ENCODE measurements at places on chromosomes 7 and 10.
A peak's percentile ranks its signal among the peaks of the same experiment; 100 is the strongest.

GRCh38 chr10:60351191-60351853 lies 38.4 kb downstream of the ANK3 start:
- DNase-seq, result no peak

DNA sequence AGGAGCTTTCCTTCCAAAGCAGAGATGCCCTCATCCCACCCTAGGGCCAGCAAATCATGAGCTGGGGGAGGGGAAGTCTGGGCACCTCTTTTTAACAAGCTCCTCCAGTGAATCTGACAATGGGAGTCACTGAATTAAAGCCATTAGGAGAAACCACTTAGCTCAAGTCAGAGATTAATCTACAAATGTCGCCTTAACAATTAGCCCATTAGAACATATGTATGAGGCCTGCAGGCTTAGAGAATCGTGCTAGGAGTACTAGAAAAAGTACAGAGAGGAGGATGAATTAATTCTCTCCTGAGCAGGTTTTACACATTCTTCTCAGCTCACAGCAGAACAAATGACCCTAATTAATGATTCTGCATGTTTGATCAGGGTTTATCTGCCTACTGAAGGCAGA lies 381.3 kb downstream of the KCNMA1 start:
- no peak for DNase-seq

DNA sequence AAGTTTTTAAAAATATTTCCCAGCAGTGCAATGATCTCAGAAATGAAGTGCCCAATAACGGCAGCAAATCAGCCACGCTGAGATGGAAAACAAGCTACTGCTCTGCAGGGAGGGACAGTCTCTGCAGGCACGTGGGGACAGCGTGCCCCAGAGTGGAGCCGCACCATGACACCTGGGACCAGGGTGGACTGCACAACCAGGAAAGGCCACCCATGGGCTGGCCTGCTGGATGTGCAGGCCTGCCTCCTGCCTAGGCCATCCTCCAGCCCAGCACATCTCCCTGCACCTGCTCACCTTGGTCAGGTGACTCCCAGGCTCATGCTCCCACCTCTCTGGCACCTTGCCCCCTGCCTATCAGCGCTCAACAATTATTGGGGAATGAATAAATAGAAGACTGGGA lies 80.4 kb downstream of the VSTM4 start:
- DNase-seq, result no peak

- DNase-seq, result peak; percentile 3
Measured at GRCh38 chr10:67306588-67307205, 380.9 kb downstream of the LRRTM3 start.

DNA sequence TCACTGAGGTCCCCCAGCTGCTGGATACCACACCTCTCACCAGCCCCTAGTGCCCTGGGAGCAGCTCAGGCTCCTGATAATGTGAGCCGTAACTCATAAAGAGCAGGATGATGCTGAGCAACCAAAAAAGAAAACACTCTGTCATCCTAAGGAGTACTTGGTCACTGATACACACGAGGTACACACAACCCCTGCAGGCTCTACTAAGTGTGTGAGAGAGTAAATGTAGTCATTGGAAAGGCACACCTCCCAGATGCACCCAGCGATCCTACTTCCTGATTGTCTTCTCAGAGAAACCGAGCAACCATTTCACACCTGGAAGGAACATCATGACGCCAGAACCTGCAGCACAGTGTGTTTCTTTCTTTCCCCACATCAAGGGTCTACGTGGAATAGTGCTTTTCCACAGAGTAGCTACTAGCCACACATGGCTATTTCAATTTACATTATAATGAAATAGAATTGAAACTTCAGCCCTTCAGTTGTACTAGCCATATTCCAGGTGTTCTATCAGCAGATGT lies 34.2 kb downstream of the FIGNL1 start:
- no peak for DNase-seq

DNA sequence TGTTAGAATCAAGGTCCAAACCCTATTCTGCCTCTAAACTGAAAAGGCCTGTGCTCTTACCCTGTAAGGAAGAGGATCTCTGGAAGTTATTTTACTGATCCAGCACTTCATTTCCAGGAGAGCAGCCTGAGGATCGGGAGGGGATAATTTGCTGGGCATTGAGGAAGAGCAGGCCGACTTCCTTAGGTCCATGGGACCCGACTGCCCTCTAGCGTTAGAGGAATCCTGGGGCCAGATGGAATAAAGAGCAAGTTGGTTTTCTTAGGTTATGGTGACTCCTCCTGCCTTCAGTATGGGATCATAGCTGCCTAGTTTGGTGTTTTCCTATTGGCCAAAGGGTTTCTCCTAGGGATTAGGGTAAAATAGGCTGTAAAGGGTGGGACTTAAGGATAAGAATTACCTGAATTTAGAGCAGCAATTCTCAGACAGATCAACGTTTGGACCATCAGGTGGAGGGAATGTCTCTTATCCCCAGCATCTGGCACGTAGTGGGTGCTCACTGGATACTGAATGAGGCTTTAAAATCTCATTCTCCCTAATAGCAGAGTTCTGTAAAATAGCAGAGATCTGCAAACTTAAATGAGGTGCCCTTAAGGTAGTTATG lies 40.0 kb upstream of the SORBS1 start:
- DNase-seq, result peak; percentile 79

- no peak for DNase-seq
Measured at GRCh38 chr10:117246997-117247671, 6.2 kb downstream of the SLC18A2 start.

- no peak for DNase-seq
Measured at GRCh38 chr10:28400681-28401080, 97.8 kb upstream of the MPP7 start.

DNA sequence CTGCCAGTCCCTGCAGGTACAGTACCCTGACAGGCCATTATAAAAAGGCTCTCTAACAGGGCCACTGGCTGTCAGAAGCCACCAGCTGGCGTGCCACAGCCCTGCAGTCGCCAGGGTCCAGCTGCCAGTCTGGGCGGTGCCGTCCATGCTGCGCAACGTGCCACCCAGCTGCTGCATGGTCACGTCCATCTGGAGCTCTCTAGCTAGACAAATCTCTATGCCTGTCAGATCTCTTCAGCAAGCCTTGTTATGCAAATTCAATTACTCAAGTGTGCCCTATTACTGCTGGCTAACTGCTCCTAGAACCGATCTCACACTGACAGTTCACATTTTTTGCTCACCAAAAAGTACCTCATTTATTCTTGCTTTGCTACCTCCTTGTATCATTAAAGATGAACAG lies 75.9 kb downstream of the HIBADH start:
- no peak for DNase-seq

DNA sequence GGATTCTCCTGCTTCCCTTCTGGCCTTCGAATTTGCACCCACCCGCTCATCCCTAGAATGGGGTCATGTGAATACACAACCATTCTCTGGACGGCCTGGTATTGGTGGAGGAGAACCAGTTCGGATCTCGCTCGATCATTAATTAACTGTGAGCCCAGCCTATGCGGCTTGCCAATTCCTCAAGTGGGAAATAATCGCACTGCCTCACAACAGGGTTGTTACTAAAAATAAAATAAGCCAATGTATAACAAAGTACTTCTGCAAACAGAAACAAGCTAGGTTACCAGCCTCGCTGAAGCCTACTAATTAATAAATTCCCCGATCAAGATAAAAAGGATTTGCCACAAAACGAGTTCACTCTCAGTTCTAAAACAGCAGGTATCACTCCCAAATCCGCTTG lies 16.2 kb downstream of the CTBP2 start:
- DNase-seq, result no peak

DNA sequence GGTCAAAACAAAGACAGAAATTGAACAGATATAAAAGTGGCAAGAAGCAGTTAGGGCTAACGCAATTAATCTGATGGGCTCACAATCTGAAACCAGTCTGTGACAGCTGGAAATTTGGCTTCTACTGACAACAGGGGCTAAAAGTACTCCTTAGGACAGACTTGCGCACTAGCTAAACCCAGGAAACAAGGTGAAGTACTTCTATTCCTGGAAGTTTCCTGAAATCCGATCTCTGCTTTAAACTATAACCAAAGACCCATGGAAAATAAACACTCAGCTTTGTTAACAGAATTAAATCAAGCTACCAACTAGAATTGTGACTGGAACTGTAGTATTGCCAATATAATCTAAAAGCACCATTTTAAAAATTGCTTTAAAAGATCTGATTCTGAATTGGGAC lies 520.2 kb upstream of the ZWINT start:
- DNase-seq, result no peak

GRCh38 chr7:8481752-8482446 lies 48.5 kb downstream of the NXPH1 start:
- DNase-seq, result no peak

GRCh38 chr7:139265673-139266072 lies 34.6 kb downstream of the UBN2 start:
- DNase-seq, result no peak

DNA sequence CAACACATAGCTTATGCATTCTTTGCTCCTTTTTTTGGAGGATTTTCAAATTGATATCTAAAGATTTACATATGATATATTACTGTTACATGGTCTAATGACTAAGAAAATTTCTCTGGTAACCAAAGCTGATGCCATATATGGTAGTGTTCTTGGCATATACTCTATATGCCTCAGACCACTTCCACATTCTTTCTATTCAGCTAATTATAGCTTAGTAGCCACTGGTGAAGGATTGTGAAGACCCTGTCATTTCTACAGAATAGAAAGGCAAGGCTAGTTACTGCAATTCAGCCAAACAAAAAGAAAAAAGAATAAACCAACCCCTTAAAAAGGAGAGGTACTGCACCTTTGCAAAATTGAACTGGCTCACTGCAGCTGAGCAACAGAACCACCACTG lies 3.7 kb downstream of the PURB start:
- peak; percentile 80 for DNase-seq

DNA sequence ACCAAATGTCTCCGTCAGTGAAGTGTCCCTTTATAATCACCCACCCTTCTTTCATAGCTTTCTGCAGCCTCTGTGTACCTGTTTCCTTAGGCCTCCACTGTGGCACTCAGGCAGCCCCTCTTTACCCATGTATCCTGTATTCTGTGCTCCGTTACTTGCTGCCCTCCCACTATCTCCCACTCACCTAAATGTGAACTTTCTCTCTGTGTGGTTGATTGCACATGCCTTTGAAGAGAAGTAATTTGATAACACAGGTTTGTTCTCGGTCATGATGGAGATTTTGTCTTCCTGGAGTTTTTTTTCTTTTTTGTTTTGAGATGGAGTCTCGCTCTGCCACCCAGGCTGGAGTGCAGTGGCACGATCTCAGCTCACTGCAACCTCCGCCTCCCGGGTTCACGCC lies 61.5 kb downstream of the REEP3 start:
- DNase-seq, result no peak

- DNase-seq, result no peak
Measured at GRCh38 chr7:123675181-123675473, 19.5 kb downstream of the LMOD2 start.

Measured in foreskin melanocyte (primary cell).